ENCODE measurements at places on chromosomes 6 and 20. TPM values are rescaled to one million over a fixed set of nuclear protein-coding genes. Genes with fewer than 3 reads are reported as not detected.

- DNase-seq: no peak
Measured at GRCh38 chr6:134341999-134342567, 24.2 kb upstream of the SGK1 start.

NHLRC1 gene
- 2.2 TPM for total RNA-seq

DNA sequence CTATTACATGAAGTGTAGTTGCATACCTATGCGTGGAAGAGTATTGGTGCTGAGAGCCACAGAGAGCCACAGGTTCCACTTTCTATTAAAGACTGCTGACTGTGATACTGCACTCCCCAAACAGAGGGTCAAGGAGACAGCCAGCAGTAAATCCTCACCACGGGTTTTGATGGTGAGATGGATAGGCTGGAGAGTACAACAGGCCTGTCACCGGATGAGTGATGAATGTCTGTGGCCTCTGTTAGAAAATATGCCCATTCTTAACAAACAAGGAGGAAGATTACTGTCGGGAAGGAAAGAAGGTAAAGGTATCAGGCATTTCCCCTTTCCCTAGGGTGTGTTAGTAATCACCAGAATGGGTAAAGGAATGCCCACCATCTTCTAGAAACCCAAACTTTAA lies 286.5 kb downstream of the ALDH8A1 start:
- no peak for DNase-seq

DNA sequence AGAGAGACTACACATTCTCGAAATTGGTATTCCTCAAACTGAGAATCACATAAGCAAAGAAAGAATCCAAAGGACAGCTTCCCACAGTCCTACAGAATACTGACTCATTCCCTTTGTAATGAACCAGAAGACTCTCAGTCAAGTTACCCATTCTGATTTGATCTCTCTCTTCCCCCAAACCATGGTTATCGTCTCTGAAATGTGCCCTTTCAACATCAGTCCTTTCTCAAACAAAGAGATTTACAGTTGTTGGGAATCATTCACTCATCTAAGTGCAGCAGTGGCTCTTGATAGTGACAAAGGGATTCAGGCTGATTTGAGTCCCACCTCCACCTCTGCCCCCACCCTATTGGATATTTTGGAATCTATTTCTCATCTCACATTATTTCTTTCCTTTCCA lies 15.0 kb upstream of the RSPO3 start:
- DNase-seq: no peak

LTB gene
- total RNA-seq: 2.2 TPM

- no peak for DNase-seq
Measured at GRCh38 chr20:54250691-54251090, 42.8 kb downstream of the PFDN4 start.

GRCh38 chr6:52504782-52505136 lies 72.1 kb downstream of the TRAM2 start:
- DNase-seq: no peak

GLP1R gene
- total RNA-seq: not detected

FAXC gene
- total RNA-seq: 0.07 TPM

IYD gene
- total RNA-seq: 0.07 TPM

BHLHE23 gene
- not detected for total RNA-seq

DNA sequence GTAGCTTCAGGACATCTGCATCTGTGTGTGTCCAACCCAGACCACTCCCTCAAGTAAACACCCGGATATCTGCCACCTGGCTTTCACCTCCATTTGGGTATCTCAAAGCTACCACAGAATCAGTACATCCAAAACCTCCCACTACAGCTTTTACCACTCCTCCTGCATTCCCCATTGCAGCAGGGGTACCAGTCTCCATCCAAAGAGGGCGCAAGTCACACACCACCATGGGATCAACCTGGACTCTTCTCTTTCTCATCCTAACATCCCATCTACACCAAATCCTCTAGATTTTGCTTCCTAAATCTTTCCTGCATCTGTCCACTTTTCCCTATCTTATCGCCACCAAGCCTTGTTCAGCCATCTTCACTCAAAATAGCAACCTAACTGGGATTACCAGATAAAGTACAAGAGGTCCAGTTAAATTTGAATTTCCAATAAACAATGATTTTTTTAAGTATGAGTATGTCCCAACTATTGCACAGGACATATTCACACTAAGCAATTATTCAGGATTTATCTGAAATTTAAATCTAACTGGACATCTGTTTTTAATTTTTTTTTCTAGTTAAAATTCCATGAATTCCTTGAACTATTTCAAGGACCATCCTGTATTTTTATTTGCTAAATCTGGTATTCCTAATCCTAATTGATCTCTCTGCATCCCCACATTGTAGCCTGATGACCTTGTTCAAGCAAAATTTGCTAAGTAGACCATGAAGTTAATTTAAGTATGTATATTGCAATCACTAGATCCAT lies 164.3 kb upstream of the MLN start:
- DNase-seq: no peak

COL21A1 gene
- 0.13 TPM for total RNA-seq

MRPS10 gene
- total RNA-seq: 65.6 TPM

FAM120B gene
- 12.8 TPM for total RNA-seq

- DNase-seq: no peak
Measured at GRCh38 chr6:90080876-90081481, 186.7 kb downstream of the GJA10 start.

DAAM2 gene
- 0.04 TPM for total RNA-seq

GRCh38 chr20:16299897-16300296 lies 273.4 kb downstream of the KIF16B start:
- no peak for DNase-seq

- DNase-seq: no peak
Measured at GRCh38 chr20:64164123-64164836, at the start of gene MYT1. Gene MYT1, plus strand, starts transcription at chr20:64164452. Its CDS starts 34,410 bp downstream, at chr20:64198862.

DNA sequence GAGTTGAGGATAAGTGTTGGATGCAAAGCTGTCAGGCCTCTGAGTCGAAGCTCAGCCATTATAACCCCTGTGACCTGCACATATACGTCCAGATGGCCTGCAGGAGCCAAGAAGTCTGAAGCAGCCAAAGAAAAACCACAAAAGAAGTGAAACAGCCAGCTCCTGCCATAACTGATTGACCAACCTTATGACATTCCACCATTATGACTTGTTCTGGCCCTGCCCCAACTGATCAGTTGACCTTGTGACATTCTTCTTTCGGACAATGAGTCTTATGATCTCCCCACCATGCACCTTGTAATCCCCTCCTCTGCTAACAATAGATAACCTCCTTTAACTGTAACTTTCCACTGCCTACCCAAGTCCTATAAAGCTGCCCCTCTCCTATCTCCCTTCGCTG lies 133.7 kb upstream of the AGPAT4 start:
- DNase-seq: no peak

- DNase-seq: no peak
Measured at GRCh38 chr20:3380228-3381070, 27.0 kb downstream of the DNAAF9 start.

DNA sequence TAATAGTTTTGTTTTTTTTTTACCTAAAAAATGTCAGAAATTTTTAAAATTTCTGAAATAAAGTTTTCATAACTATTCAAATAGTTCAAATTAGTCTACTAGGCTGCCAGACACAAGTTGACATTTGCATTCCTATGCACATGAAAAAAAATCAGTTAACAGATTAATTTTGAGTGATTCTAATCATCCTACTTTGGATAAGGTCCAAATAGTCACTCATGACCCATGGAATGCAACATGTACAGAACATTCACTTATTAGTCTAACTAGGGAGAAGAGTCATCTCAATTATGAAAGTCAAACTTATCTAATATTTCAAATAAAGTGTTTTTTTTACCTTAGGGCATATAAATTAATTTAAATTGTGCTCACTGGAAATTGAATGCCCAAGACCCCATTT lies 390.2 kb downstream of the EPM2A start:
- no peak for DNase-seq

TCF15 gene
- total RNA-seq: 0.07 TPM

- no peak for DNase-seq
Measured at GRCh38 chr6:93679836-93680235, 260.5 kb upstream of the EPHA7 start.

ZNF391 gene
- 0.71 TPM for total RNA-seq

DNA sequence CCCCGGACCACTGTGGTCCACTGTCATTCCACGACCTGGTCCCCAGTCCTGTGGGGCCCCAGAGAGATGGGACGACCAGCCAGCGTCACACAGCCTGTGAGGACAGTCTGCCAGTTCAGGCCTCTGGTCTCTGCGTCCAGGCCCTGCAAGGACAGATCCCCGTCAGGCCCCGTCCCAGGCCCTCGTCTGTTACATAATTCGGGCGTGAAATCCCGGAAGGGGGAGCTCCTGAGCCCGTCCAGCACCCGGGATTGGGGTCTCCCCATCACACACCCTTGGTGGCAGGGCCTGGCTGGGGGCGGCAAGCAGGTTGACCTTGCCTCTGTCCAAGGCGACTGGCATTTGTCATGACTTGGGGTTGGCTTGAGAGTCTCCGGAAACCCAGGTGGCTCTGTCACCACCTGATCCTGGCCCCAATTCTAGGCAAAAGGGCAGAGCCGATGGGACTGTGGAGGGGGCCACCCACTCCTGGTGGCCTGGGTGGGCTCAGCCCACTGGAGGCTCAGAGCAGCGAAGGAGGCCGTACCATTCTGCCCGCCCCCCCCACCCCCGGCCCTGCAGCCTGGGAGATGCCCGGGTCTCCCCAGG lies 73.8 kb upstream of the GATA5 start:
- DNase-seq: no peak

HCRTR2 gene
- total RNA-seq: not detected

C20orf204 gene
- total RNA-seq: 1.9 TPM

ADTRP gene
- 13.2 TPM for total RNA-seq

DNA sequence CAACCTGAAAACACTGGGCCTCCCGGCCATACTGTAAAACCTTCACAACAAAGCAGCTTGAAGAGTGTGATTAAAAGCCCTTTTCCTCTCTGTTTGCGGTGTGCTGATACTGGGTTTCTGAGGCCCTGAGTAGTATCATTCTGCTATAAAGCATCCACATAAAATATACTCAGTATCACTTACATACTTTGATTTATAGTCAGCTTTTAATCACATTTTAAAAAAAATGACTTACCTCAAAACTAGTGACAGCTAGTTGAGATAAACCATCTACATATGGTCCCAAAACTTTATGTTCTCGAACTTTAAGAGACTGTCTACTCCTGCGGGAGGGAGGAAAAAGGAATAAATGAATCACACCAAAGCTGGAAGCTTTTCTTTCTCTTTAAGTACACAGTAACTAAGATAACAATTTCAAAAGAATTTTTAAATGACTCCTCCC lies 135.7 kb downstream of the KIF13A start:
- peak; percentile 46 for DNase-seq

TRDN gene
- total RNA-seq: not detected

DNA sequence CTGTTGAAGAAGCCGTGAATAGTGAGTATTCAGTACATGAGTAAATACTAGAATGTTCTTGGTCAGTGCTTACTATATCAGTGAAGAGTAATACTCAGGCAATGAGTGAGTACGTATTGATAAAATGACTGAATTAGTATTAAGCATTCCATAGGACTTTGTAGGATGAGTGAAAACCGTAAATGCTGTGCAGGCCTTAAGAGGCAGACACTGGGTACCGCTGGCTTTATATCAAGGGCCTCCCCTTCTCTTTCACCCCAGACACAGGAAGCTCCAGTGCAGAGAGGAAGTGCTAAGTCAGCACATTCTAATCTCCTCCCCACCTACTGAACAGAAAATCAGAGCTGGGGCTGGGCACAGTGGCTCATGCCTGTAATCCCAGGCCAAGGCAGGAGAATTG lies 24.2 kb downstream of the POFUT1 start:
- no peak for DNase-seq

- no peak for DNase-seq
Measured at GRCh38 chr6:159414711-159415110, 245.5 kb downstream of the FNDC1 start.

GRCh38 chr6:16669227-16669626 lies 92.0 kb downstream of the ATXN1 start:
- DNase-seq: no peak

NOTCH4 gene
- total RNA-seq: 20.1 TPM

DNA sequence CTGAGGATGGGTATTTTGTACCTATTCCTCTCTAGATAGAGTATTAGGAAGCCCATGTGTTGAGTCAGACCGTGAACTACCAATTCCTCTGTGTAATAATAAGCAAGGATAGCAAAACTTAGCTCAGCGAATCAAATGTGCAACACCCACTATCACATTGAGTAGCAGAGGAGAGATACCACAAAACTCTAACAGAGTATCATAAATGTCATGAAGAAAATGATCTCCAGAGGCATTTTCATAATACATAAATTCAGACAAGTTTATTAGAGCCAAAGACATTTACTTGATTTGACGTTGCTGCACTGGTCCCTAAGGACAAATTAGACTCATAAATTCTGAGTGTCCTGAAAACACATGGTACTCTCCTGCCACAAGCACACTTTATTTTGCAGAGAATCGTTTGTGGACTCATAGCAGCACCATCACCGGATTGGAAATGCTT lies 245.2 kb downstream of the HAO1 start:
- DNase-seq: no peak

ASIP gene
- total RNA-seq: not detected

GRCh38 chr20:21781446-21782075 lies 76.1 kb downstream of the PAX1 start:
- no peak for DNase-seq

- DNase-seq: no peak
Measured at GRCh38 chr6:123489589-123489988, 147.2 kb downstream of the TRDN start.

PSORS1C2 gene
- total RNA-seq: not detected

- no peak for DNase-seq
Measured at GRCh38 chr6:36066817-36067216, 39.2 kb downstream of the MAPK14 start.

DNA sequence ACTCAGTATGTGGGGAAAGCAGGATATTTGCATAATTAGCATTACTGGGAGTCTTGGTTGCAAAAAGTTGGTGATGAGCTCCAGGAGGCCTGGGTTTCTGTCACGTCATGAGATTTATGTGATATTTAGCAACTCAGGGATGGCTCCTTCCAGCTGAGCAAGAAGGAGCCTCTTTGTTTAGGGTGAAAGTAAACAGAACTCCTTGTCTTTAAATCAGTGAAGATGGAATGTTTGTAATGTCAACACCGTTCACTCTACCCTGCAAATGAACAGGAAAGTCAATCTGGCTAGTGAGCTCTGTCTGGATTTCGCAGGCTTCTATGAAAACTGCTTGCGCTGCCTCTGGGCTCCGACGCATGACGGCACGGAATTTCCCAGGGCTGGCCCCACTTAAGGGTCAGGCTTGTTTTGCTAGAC lies 86.9 kb downstream of the PXDC1 start:
- DNase-seq: no peak

GRCh38 chr6:170438861-170439260 lies 114.2 kb downstream of the PSMB1 start:
- DNase-seq: no peak
